ENCODE measurements at places on chromosomes 13 and 19. TPM values are rescaled to one million over a fixed set of nuclear protein-coding genes. Genes with fewer than 3 reads are reported as not detected.

GRCh38 chr13:32428581-32429432, 877 bp upstream of the N4BP2L1 start:
- no peak for DNase-seq

GRCh38 chr13:113862191-113862930, 1.5 kb downstream of the GAS6 start:
- DNase-seq, result no peak

DNA sequence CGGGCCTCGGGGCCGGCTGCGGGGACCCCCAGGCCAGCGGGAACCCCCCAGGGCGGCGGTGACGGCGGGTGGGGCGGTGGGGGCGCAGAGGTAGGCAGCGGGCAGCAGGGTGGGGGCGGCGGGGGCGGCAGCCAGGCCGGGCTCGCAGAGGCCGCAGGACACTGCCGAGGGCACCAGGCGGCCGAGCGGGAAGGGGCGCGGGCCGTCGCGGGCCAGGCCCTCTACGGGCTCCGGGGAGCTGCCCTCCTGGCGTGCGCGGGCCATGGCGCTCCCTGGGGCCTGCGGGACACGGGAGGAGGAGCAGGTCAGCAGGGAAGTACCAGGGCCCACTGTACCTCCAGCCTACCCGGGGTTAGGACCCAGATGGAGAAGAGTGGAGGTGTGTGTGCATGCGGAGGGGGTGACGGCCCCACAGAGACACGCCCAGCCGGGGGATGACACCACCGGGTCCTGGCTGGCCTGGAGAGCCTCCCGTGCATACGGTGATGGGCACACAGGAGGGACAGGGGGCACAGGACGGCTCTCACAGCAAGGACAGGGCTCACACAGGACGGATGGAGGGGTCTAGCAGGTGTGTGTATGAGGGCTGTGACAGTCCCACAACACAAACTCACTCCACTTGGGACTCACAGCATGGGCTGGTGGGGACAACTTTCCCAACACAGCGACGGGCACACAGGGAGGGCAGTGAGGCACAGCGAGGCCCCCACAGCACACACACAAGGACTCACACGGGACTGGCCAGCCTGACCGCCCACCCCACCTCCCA, 2.6 kb downstream of the BBC3 start:
- no peak for DNase-seq

DNA sequence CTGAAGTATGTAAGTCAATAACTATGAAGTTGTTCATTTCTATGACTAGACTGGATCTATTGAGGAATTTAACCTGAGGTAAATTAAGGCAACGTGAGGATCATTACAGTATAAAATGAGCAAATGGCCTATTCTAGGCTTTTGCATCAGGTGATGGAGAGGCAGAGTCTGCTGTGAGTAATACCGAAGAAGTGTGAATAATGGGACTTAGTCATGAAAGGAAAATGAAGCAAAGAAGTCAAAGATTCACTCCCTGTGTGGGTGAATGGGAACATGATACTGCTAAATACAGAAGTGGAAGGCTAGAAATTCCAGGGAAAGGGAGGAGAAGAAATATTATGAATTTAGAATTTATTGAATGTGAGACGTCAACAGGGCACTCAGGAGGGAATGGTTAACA, 774.1 kb downstream of the LIG4 start:
- DNase-seq, result no peak

- DNase-seq, result no peak
Observed at GRCh38 chr13:41520016-41520659, 62.8 kb downstream of the RGCC start.

DNA sequence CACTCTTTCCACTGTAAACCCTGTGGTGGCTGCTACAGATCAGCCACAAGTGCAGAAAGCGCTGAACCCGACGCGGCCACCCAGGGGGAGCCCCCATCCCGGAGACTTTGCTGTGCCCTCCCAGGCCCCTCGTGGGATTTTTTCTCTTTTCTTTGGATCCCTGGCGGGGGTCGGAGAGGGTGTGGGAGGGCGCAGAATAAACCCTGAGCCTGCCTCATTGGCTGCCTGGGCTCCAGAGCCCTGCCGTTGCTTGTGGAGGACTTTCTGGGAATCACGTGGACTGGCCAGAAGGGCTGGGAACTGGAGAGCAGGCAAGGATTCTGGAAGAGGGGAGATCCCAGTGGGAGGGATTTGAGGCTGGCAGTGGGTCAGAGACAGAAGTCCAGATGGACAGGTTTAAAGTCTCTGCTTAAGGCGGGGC, 24.9 kb downstream of the GADD45B start:
- no peak for DNase-seq

- no peak for DNase-seq
Observed at GRCh38 chr19:43781630-43782310, 997 bp upstream of the KCNN4 start.

GRCh38 chr19:42115705-42116104, 16.5 kb downstream of the POU2F2 start:
- no peak for DNase-seq

- DNase-seq, result no peak
Observed at GRCh38 chr19:37990362-37990761, 83.4 kb downstream of the SIPA1L3 start.

DNA sequence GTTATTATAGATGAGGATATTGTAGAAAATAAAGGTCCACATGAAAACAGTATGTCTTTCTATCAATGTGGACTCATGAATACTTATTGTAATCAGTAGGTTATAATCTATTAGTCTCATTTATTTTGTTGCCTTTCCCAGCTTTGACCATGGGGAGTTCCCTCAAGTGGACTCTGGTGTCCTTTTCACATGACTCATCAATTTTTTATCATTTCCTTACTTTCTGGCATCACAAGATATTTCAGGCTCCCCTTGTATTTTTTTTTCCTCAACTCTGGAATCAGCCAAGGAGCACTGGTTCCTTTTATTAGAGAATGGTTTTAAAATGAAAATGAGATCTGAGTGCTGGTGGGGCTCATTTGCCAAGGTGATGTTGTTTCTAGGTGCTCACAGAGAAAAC, 63.4 kb upstream of the DIAPH3 start:
- DNase-seq, result no peak

- DNase-seq, result no peak
Observed at GRCh38 chr19:10852941-10853340, 4.7 kb downstream of the C19orf38 start.

DNA sequence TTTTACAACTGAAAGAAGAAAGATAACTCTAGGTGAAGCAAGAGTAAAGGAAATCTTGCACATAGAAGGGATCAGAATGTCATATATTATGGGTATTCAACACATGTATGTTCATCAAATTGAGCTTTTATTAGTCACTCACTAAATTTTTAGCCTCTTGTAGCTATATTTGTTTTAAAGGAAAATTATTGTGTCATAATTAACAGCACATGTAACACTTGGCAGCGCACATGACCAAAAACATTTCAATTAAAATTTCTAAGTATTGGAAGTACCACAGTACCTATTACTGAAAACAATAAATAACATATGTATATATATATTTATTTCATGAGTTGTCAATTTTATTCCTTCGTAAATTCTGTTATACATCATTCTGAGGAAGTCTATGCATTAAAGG, 2800.4 kb downstream of the PCDH9 start:
- DNase-seq, result no peak

GRCh38 chr19:29665826-29666577, 741 bp downstream of the PLEKHF1 start:
- DNase-seq, result peak; percentile 70

DNA sequence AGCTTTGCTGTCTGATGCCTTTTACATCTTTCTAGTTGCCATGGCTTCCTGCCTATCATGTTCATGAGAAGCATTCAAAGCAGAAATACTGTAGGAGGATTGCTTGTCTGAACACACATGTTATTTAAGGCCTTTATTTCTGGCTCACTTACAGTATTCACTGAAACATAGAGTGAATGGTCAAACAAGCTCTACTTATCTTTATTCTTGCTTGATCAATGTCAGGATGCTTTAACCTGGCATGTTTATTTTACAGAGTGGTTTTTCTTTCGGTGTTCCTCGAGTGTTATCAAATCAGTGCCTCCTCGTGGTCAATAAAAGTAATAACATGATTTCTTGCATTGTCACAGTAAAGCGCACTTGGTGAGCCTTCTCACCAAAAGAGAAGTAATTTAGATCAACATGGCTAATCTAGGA, 73.5 kb upstream of the PCDH17 start:
- peak; percentile 1 for DNase-seq

The LILRB4 gene
- polyA plus RNA-seq, result 0.74 TPM

The CLEC4G gene
- polyA plus RNA-seq, result 0.24 TPM

The USF2 gene
- polyA plus RNA-seq, result 163 TPM

The TEX101 gene
- polyA plus RNA-seq, result not detected

The CEACAM8 gene
- 0.14 TPM for polyA plus RNA-seq

The PTGER1 gene
- 8.5 TPM for polyA plus RNA-seq

Data from left lung (tissue), 14 donors.